Hematopoietic multipotent progenitor cell treated with erythropoietin and hydrocortisone succinate and interleukin-3 and kit ligand, for 6 days (in vitro differentiated cells): ENCODE measurements at places on chromosomes 12 and 14.

GRCh38 chr12:69822201-69822860, 2.7 kb upstream of the MYRFL start:
- no peak for DNase-seq

DNA sequence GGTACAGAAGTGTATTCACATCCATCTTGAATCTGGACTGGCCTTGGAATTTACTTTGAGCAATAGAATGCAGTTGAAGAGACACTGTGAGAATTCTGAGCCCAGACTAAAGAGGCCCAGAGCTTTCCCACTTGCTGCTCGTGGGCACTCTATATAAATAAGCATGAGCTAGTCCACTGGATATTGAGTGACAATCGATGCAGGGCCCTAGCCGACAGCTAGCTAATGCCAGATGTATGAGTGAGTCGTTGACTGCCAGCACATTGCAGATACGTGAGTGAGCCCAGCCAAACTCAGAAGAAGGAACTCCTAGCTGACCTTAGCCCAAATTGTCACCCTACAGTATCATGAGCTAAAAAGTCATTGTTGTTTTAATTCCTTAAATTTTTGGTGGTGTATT, 24.9 kb downstream of the NAV3 start:
- DNase-seq, result no peak

GRCh38 chr14:106308839-106309389, 782.5 kb downstream of the TMEM121 start:
- peak; percentile 82 for DNase-seq

DNA sequence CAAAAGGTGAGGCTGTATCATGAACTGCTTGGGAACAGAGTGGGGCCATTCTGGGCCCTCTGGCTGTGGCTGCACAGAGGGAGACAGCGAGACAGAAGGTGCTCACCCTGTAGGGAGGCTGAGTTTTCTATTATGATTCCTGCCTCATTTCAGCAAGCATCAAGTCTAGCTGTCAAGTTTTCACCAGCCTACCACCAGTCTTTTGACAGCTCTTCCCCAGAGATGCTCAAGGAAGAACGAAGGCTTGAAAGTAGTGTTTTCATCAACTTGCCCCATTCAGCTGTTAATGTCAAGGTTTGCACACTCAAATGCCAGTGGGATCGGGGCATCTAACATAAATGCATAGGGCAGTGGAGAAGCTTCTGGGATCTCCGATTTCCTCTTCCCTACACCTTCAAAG, 10.0 kb downstream of the FGF23 start:
- no peak for DNase-seq

DNA sequence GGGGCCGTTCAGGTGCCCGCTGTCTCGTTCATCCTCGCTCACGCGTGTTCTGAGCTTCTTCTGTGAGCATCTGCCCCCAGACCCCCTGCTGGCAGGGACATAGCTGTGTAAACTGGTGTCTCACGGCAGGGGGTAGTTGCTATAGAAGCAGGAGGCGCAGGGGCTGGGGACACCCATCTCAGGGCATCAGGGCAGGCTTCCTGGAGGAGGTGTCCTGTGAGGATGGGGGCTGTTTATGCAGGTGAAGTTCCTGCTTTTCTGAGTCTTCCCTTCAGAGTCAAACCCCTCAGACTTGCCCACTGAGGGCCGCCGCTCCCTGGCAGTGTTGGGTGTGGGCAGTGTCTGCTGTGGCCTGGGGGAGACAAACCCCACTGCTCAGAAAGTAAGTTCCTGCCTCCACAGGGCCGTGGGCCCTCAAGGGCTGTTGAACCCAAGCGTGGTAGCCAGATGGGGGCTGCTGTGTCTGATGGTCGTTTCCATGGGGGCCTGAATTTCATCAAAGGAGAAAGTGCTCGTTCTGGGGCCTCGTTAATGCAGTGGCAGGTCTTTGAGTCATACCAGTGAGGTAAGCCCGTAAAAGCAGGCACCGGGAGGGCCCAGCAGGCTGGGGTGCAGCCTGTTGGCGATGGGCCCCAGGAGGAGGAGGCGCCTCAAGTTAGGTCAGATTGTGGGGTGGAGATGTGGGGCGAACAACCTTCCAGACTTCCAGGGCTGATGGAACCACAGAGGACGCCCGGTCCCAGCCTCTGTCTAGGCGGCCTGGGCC, 23.4 kb downstream of the KIF26A start:
- no peak for DNase-seq

DNA sequence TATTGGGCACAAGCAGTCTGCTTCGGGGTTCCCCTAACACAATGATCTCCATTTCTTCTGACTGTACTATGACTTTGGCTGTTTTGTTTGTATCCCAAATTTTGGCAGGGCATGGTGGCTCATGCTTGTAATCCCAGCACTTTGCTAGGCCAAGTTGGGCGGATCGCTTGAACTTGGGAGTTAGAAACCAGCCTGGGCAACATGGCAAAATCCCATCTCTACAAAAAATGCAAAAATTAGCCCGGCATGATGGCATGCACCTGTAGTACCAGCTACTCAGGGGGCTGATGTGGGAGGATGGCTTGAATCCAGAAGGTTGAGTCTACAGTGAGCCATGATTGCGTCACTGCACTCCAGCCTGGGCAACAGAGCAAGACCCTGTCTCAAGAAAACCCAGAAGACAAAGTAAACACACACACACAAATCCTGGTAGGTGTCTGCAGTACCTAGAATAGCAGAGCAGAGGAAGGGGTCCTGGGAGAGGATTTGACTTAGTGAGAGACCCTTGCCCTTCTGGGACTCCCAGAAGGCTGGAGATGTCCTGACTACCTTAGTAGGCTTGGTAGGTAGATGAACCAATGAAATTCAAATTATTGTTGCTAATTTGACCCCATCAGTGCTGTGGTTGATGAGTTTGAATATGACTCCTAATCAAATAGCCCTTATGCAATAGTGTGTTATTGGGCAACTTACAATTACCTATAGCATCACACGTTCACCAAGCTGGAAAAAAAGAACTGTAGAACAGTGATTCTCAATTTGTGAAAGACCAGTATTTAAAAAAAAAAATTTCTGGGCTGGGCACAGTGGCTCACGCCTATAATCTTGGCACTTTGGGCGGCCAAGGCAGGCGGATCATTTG, 6.8 kb upstream of the AEBP2 start:
- no peak for DNase-seq
